ENCODE measurements at places on chromosomes 1 and 21.

DNA sequence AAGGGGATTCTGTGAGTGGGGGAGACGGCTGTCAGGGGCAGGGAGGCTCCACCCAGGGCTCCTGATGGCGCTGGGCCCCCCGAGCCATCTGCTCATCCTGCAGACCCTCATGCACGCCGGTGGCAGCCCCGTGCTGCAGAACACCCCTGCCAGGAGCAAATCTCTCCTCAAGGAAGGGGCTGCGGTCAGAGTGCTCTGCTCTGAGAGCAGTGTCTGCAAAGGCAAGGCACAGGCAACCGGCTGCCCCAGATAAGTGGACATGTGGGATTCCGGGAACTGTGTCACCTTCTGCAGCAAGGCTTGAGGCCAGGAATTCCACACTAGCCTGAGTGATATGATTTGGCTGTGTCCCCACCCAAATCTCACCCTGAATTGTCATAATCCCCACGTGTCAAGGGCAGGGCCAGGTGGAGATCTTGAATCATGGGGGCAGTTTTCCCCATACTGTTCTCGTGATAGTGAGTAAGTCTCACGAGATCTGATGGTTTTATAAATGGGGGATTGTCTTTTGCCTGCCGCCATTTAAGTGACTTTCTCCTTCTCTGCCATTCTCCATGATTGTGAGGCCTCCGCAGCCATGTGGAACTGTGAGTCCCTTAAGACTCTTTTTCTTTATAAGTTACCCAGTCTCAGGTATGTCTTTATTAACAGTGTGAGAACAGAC lies 101.0 kb downstream of the PDE9A start:
- DNase-seq: no peak

- no peak for DNase-seq
These were observed 212.3 kb downstream of the MATN1 start for GRCh38 chr1:30511106-30511505.

GRCh38 chr1:58874757-58875755 lies 91.2 kb upstream of the JUN start:
- DNase-seq: peak; percentile 69

GRCh38 chr21:45308194-45309068 lies 20.7 kb upstream of the POFUT2 start:
- no peak for DNase-seq

GRCh38 chr1:114524944-114525343 lies 13.9 kb upstream of the TRIM33 start:
- no peak for DNase-seq

DNA sequence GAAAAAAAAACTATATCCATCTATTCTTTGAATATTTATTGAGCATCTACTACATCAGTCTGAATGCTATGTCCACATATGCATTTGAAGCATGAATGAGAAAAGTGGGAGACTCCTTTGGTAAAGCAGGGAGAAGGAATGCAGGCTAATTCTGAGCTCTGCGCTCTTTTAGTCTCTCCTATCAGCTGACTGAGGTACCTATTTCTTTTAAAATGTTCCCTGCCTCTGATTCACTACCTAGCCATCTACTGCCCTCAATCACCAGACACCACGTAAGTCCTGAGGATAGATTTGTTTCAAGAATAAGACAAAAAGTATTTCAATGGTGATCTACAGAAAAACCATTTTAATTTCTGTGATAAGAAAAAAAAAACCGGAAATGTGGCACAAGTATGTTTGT lies 3.8 kb upstream of the RGS13 start:
- DNase-seq: no peak

DNA sequence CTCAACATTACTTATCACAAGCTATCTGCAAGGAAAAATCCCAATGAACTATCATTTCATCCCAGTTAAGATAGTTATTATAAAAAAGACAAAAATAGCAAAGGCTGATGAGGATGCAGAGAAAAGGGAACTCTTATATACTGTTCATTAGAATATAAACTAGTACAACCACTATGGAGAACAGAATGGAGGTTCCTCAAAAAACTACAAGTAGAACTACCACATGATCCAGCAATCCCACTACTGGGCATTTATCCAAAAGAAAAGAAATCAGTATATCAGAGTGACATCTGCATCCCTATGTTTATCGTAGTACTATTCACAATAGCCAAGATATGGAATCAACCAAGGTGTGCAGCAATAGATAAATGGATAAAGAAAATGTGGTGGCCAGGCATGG lies 4.9 kb upstream of the C1orf185 start:
- no peak for DNase-seq

DNA sequence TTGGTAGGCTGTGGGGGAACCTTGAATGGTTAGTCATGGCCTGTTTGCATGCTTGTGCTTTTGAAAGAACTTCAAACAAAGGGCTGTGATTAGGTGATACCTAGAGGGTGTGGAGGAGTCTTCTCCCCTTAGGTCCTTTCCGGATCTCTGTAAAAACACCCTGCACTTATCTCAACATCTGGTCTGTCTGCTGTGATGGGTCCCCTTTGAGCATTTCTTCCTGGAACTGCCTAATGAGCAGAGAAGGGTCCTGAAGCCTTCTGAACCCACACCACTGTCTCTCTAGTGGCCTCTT lies 59.6 kb downstream of the HUNK start:
- DNase-seq: no peak

GRCh38 chr1:110548381-110548780 lies 29.4 kb upstream of the KCNA10 start:
- DNase-seq: no peak

DNA sequence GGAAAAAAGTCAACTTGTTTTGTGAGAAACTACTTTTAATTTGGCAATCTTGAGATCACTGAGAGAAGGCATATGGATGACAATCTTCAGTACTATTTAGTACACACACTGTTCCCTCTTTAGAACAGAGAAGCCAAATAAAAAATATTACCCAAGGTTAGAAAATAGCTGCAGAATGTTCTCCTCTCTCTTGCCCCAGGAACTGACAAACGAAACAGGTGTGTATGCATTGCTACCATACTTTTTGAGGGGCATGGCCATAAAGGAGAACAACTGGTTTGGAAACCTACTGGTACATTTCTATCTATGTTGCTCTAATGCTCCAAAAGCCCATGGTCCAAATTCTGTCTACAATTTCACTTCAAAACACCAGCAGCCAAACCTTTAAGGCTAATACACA lies 5.7 kb downstream of the TOR1AIP2 start:
- no peak for DNase-seq

DNA sequence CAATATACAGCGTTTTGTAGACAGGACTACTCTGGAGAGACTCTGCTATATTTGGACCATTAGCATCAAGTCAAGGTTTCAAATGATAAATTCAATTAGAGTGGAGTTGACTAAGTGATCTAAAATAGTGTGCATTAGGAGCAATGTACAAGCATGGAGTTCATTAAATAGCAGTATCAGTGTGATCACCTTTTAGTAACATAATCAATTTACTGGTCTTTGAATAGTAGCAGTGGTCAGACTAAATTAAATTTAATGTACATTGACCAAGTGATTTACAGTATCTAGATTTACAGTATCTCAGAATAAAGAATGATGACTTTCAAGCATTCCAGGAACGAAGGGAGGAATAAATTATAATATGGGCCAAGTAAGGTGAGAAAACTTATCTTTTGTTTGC lies 489.6 kb upstream of the ADGRL4 start:
- no peak for DNase-seq

DNA sequence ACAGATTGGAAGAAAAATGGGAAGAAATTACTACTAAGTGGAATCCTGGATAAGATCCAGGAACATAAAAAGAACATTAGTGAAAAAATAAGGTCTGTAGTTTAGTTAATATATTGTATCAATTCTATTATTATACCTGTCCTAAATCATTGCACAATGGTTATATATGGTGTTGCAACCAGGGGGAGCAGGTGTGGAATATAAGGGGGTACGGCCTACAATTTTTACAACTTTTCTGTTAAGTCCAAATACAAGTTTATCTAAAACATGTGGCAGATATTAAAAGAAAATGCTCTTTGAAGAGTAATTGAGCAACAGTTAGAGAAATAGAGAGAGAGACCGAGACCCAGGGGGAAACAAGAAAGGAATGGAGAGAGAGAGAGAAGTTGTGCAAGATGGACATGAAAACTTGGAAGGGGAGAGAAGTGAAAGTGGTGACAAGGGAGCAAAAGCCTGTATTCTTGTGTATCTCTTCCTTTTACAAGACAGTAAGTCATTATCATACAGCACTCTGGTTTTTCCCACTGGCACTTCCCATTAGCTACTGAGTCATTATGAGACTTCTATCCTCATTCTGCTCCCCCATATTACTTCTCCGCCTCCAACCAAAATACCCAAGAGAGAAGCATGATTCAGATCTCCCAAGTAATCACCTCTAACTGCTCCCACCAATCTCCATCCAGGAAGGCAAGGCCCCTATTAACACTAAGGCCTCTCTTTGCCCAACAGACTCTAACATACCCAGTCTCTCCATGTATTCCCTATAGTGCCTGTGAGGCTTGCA lies 22.3 kb upstream of the TRAF3IP3 start:
- DNase-seq: no peak

DNA sequence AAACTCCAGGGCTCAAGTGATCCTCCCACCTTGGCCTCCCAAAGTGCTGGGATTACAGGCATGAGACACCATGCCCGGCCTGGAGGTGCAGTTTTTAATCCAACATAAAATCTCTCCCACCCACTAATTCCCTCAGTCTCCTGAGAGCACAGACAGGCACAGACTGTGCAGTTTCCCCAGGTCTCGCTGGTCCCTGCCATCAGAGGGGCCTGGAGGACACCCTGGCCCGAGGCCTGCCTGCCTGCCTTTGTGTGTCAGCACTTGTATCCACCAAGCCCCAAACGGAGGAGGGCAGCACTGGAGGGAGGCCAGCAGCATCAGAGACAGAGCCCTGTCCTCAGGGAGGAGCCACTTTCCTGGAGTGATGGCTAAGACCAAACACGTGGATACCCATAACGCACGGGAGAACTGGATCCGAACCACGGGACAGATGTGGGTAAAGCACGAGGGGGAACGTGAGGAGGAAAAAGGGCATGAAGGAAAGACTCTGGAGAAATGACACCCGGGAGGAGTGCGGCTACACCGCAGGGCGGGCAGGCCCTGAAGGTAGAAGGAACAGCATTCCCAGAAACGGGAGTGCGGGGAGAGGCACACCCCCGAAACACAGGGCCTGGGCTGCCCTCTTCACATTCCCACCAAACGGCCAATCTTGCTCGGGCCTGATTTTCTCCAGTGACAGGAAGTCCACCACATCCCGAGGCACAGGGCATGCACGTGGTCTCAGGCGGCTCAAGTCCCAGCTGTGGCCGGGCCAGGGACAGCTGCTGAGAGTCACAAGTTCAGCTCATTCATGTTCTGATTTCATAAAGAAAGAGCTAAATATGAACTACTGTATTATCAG lies 29.7 kb downstream of the NPHP4 start:
- no peak for DNase-seq

GRCh38 chr1:236524142-236524894 lies 536 bp downstream of the LGALS8 start:
- peak; percentile 78 for DNase-seq

DNA sequence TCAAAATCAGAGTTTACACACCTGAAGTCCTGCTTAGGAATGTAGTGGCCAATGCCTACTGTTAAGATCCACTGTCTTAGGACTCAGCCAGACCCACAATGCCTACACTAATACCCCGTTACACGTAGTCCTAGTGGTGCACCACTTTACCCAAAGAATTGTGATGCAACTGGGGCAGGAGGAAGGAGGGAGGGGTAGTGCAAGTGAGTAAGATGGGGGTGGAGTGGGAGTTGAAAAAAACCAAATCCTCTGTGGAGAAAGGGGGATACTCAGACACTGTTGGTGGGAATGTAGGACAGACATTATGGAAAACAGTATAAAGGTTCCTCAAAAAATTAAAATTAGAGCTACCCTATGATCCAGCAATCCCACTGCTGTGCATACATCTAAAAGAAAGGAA lies 19.5 kb downstream of the GLIS1 start:
- DNase-seq: no peak

DNA sequence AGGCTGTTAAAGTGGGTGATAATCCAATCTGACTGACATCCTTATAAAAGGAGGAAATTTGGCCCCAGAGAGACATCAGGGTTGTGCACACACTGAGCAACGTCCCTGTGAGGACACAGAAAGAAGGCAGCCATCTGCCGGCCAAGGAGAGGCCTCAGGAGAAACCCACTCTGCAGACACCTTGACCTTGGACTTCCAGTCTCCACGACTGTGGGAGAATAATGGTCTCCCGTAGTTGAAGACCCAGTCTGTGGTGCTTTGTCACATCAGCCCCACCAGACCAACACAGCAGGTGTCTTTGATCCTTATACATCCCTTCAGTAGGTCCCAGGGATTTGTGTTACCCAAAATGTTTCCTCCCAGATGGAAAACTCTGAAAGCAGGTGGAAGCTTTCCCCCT lies 4.2 kb upstream of the DNAJC28 start:
- DNase-seq: no peak

GRCh38 chr1:204217648-204218000 lies 3.8 kb upstream of the GOLT1A start:
- no peak for DNase-seq

DNA sequence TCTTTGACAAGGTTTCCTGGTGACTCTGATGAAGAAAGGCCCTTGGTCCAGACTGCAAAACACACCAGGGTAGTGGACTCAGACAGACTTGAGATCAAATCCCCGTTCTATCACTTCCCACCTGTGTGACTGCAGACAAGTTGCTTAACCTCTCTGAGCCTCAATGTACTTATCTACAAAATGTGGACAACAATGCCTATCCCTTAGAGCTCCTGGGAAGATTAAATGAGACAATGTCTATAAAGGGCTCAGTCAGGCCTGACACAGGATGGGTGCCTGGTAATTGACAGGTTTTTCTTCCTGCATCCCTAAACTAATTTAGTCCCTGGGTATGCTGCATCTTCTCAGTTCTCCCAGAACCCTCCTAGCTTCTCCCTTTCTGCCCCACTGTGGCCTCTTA lies 37.9 kb upstream of the ZBTB40 start:
- DNase-seq: no peak

- no peak for DNase-seq
These were observed 44.3 kb downstream of the ATP1B1 start for GRCh38 chr1:169150641-169151337.

DNA sequence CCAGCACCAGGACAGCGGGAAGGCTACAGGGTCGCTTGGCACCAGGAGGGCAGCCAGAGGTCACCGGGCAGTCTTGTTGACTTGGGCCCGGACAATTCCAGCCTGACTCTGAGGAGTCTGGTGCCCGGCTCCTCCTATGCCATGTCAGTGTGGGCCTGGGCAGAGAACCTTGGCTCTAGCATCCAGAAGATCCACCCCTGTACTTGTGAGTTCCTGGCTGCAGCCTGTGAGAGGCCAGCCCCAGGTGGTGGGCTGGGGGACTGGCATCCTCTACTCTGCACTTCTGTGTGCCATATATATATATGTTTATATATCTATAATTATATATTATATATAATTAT lies 11.6 kb upstream of the PTPN7 start:
- DNase-seq: no peak

- DNase-seq: no peak
These were observed 14.1 kb upstream of the HMGCS2 start for GRCh38 chr1:119782631-119783325.

DNA sequence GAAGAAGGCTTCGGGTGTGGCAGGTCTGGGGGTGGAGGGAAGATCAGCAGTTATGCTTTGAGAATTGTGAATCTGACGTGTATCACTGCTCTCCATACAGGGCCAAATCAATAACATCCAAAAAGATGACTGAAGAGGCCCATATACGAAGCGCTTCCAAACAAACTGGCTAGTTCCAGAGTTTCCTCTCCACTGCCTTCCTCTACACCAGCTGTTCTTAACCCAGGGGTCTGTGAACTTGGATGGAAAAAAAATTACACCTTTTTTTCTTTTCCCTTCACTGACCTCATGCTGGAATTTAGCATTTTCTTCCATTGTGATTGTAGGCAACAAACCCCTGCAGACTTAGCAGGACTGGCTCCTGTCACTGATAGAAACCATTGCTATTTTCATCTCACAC lies 77.1 kb upstream of the NBL1 start:
- DNase-seq: no peak

GRCh38 chr1:48031676-48032075 lies 34.5 kb upstream of the TRABD2B start:
- DNase-seq: no peak

Measured in AG08396 (cell line).